Activated naive CD4-positive, alpha-beta T cell (primary cell): ENCODE measurements at places on chromosomes 5 and 9.

GRCh38 chr9:91419222-91420191 lies 4.1 kb downstream of the NFIL3 start:
- DNase-seq: no peak

GRCh38 chr9:78668148-78668832 lies 371.4 kb downstream of the PSAT1 start:
- no peak for DNase-seq

- DNase-seq: no peak
Measured at GRCh38 chr9:128057724-128058409, 9.3 kb downstream of the NAIF1 start.

- no peak for DNase-seq
Measured at GRCh38 chr5:150464554-150465012, 15.0 kb upstream of the RPS14 start.

DNA sequence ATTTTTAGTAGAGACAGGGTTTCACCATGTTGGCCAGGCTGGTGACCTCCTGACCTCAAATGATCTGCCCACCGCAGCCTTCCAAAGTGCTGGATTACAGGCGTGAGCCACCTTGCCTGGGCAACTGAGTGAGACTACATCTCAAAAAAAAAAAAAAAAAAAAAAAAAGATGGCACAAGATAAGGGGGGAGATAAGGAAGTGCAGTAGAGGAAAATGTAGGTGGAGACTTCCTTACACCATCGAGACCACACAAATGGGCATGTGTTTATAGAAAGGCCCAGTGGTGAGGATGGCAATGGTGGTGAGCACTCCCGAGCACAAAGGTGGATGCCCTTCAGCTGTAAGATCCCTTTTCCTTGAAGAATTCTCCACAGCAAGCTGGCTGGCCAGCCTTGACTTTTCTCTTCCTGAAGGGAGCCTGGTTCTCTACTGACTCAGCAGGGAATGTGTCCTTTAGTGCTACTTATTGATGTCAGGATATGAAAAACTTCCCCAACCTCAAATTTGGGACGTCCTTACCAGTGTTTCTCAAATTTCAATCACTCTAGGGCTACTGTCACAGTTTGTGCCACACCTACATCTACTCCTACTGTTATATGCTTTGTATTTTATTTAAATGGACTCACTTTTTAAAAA lies 28.2 kb downstream of the ERGIC1 start:
- no peak for DNase-seq

GRCh38 chr5:74543162-74543995 lies 97.1 kb downstream of the ENC1 start:
- no peak for DNase-seq

DNA sequence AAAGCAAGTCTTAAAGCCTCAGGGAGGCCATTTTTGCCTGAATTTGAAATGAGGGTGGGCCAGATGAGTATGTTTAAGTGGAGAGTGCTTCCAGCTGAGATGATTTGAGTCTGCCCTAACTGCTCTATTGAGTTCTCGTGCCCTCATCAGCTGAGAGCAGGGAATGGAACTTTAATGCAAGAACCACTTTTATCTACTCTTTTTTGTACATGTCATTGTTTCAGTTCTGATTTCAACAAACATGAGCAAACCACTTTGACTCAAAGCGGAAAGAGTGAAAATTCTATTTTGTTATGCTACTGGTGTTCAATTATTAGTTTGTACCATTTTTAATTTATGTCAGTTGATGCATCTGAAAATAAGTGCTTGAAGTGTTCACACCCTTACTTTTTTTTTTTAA lies 35.8 kb downstream of the DCAF10 start:
- DNase-seq: no peak

- no peak for DNase-seq
Measured at GRCh38 chr9:129596541-129597331, 24.2 kb downstream of the C9orf50 start.

DNA sequence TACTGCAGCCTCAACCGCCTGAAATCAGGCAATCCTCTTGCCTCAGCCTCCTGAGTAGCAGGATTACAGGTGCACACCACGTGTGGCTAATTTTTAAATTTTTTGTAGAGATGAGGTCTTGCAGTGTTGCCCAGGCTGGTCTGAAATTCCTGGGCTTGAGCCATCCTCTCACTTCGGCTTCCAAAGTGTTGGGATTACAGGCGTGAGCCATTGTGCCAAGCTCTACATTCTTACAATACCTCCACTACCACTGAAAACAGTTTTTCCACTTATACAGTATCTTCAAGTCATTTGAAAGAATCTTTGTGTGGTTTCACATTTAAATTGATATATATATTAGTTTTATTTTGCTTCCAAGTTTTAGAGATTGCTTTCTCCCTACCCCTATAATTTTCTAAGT lies 42.6 kb downstream of the LARP1 start:
- no peak for DNase-seq

DNA sequence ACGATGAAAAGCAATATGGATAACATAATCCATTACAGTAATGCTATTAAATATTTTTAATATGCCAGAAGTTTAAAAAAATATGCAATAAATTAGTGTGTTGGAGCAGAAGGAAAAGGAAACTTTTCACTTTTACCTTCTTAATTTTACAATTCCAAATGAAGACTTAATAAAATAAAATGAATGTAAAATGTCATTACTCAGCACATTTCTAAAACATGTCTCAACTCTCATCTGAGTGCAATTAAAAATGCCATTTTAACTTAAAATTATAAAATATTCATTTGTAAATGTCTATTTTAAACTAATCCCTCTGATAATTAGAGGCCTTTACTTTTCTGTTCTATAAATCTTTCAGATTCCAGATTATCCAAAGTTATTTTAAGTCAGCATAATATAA lies 733.4 kb downstream of the DNAH5 start:
- DNase-seq: no peak

GRCh38 chr5:56712895-56713591 lies 102.3 kb upstream of the MAP3K1 start:
- DNase-seq: no peak
